ENCODE measurements at places on chromosomes 6 and 20.

GRCh38 chr6:52310932-52311331 is 26.4 kb upstream of the MCM3 start:
- no peak for DNase-seq

DNA sequence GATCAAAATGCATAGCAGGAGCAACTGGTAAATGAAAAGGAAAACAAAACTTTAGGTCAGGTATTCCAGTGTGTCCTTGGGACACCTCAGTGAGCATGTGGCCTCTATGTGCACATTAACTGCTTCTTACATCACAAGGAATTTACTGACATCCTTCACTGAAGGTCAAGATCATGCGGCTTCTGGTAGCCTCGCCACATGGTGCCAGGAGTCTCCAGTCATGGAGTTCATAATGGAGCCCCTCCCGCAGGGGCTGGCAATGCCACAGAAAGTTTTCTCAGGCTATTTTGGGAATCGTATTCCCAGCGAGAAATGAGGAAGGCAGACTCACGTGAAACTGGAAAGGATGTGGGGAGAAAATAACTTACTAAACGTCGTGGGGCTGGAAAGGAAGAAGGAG is 19.7 kb upstream of the SLC22A3 start:
- no peak for DNase-seq

- DNase-seq = no peak
Observed at GRCh38 chr6:112139052-112139451, 51.7 kb downstream of the FAM229B start.

DNA sequence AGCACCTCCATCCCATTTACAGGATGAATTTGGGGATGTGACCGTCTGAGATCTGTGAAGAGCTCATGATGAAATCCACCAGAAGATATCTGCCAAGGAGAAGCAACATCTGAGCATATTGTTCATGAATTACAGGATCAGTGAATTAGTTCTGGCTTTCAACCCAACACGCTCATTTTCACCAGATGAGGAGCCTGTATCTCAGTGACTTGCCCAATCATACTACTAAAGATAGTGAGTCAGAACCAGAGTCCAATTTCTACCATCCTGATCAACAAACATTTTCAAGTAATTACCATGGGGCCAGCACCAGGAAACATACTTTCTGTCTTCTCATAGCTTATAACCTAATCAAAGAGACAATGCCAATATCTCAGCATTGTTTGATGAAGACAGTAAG is 116.6 kb downstream of the ZDHHC14 start:
- no peak for DNase-seq

DNA sequence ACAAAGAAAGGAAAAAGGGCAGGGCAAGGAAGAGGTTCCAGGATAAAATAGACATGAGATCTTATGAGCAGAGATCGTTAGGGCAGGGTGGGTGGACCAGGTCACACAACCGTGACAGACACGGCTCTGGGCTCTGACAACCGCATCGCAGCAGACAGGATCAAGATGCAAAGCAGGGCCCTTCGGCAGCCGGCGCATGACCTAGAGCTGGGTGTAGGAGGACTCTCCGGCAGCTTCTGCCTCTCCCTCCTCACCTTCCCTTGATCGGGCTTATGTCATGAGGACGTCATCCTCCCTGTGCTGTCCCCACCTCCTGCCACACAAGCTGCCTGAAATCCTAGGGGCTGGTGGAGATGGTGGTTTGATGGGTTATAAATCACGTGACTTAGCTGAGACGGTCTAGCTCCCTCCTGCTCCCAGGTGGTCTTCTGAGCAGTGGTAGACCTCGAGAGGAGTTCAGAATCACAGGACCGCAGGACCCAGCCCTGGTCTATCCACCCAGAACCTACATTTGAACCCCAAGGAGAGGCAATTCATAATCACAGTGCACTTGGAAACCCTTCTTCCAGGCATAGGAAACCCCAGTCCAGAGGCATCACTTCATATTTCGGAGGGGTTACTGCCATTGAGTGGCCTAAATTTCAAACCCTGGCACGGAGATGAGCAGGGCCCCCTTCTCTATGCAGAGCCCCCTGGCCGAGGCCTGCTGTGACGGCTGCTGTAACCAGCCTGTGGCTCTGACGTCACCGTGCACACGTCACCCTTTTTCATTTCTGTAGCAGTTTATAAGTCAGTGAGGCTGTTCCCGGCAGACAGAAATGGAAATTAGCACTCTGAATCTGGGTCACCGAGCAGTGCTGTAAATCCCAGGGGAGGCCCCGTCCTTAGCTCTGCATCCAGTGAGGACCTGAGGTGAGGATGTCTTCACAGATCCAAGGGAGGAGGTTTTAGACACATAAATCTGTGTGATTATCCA is 8.7 kb upstream of the CCR6 start:
- DNase-seq = no peak

GRCh38 chr20:19867940-19868371 is 109.9 kb downstream of the RIN2 start:
- DNase-seq = peak; percentile 4

DNA sequence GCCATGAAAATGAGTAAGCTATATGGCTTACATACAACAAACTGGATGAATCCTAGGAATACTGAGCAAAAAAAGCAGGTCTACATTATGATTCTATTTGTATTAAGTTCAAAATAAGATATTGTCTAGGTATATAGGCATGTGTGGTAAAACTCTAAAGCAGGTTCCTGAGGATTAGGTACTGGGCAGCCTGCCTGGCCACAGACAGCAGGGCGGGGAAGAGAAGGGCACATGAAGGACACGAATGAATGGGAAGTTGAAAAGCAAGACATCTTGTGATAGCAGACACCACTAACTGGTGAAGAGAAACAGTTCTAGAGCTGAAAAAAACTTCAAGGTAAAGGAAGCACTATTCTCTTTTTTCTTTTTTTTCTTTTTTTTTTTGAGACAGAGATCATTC is 72.6 kb upstream of the SLC4A11 start:
- peak; percentile 10 for DNase-seq

GRCh38 chr20:63351811-63352591 is 9.1 kb downstream of the CHRNA4 start:
- DNase-seq = no peak

DNA sequence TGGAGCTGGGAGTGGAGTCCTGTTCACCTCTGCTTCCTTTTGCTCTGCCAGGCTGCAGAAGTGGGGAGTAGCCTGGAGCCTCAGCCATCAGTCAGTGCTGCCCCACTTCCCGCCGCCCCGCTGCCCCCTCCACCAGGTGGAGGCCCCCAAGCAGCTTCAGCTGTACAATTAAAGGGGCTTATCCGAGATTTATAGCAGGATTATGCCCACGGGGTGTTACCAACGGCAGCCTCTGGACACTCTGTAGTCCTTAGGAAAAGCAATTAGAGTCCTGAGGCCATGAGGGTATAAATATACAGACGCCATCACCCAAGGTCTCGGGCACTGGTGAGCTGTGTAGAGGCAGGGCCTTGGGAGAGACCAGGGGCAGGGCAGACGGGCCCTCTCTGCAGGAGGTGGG is 55.4 kb downstream of the GRM4 start:
- DNase-seq = no peak

Measured in hematopoietic multipotent progenitor cell treated with erythropoietin and hydrocortisone succinate and interleukin-3 and kit ligand, for 8 days (in vitro differentiated cells).